Substantia nigra (tissue), 51 donors: ENCODE measurements at places on chromosomes 1 and 21.
A peak's percentile ranks its signal among the peaks of the same experiment; 100 is the strongest.

DNA sequence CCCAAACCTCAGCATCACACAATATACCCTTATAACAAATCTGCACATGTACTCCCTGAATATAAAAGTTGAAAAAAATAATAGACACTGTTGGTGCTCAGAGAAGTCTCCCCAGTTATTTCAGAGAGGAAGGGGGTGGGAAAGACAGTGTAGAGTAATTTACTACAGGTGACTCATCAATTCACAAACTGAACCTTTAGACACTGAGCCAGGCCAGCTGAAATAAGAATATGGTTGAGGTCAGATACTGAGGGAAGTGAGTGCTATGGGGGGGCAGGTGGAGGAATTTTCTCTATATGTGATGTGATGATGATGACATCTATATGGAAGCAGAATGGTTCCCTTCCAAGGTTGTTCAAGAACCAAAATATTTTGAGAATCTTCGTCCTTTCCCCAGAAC, 50.1 kb downstream of the MRPL39 start:
- no peak for DNase-seq

GRCh38 chr1:163106364-163106987, 37.3 kb downstream of the RGS4 start:
- no peak for DNase-seq

GRCh38 chr21:15604413-15604812, 125.4 kb upstream of the USP25 start:
- DNase-seq: no peak

DNA sequence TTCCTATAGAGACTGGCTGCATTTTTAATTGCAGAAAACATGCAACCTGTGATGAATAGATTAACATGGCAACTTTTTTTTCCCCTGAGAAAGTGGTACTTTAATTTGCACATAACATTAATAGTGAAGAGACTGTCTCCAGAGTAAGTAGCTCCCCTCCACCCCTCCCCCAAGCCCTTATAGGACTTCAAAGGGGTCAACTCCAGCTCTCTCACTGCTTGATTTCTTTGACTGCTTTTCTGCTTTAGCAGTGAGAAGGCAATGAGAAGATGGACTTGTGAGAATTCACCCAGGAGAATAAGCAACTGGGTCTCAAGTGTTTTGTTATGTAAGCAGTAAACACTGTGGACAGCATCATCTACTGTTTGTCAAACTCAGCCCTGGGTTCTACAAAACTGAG, 355.0 kb downstream of the CAMTA1 start:
- no peak for DNase-seq

DNA sequence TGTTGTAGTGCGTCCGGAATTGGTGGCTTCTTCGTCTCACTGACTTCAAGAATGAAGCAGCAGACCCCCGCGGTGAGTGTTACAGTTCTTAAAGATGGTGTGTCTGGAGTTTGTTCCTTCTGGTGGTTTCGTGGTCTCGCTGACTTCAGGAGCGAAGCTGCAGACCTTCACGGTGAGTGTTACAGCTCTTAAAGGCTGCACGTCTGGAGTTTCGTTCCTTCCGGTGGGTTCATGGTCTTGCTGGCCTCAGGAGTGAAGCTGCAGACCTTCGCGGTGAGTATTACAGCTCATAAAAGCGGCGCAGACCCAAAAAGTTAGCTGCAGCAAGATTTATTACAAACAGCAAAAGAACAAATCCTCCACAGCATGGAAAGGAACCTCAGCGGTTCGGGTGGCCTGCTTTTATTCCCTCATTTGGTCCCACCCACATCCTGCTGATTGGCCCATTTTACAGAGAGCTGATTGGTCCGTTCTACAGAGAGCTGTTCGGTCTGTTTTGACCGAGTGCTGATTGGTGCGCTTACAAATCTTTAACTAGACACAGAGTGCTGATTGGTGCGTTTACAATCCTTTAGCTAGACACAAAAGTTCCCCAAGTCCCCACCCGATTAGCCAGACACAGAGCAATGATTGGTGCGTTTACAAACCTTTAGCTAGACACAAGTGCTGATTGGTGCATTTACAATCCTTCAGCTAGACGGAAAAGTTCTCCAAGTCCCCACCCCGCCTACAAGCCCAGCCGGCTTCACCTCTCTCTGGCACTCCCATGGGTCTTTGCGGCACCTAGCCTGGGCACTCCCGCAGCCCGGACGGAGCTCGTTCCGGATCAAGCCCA, 49.6 kb upstream of the KRTAP19-8 start:
- no peak for DNase-seq

- no peak for DNase-seq
Observed at GRCh38 chr1:34363447-34363846, 186.7 kb downstream of the C1orf94 start.

GRCh38 chr1:180533266-180533987, 25.3 kb upstream of the OVAAL start:
- DNase-seq: peak; percentile 3

GRCh38 chr21:29821230-29821629, 118.6 kb downstream of the GRIK1 start:
- no peak for DNase-seq

GRCh38 chr1:115135681-115136080, 46.4 kb upstream of the TSPAN2 start:
- no peak for DNase-seq

DNA sequence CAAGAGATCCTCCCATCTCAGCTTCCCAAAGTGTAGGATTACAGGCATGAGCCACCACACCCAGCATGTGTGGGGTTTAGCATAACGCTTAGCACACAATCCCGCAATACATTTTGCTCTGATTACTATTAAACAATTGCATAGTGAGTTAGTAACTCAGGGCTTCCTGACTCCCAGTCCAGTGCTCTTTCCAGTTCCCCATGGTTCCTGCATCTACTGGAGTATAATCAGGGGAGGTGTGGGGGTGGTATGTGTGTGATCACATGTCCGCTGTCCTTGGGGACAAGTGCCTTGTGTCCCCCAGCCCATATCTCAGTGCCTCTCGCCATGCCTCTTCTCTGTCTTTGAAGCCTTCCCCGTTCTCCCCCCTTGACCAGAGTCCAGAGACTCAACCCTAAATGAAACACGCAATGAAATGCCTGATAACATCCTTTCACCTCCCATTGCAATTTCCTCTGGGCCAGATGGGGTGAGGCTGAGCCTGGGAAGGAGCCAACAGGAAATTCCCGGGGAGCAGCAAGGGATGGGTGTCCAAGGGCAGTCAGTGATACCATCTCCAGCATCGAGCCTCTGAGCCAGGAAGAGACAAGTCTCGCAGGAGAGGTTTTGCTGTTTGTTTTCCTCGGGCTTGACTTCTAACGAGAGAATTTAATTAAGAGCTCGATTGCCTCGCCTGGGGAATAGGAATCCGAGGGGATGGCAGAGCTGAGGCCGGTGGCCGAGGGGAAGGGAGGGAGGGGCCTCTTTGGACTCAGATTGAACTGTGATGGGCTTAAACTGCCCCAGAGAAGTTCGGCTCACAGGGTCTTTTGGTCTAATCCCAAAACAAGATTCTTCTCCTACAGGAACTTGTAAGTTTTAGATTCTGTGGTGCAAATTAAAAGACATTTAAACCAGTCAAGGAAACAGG, 7.7 kb upstream of the HTR1D start:
- DNase-seq: no peak

GRCh38 chr1:29249170-29249691, 12.9 kb downstream of the PTPRU start:
- DNase-seq: no peak

GRCh38 chr1:17549384-17549783, 9.9 kb downstream of the ARHGEF10L start:
- DNase-seq: no peak

DNA sequence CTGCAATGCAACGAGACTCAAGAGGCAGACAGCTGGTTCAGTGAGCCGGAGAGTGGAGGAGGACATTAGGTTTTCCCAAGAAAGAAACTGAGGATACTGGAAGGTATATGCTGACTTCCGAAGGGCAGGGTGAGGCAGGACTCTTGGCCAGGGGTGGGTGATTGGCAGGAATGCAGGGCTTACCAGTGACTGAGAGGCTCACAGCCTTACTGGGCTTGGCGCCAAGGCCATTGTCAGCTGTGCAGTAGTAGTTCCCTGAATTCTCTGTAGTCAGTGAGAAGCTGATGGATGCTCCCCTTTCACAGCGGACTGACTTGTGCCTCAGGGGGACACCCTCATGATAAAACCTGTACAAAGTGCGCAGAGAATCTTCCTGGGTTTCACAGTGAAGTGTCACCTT, 9.6 kb downstream of the FCRL5 start:
- no peak for DNase-seq

GRCh38 chr1:54227091-54227602, 27.2 kb downstream of the MRPL37 start:
- no peak for DNase-seq

DNA sequence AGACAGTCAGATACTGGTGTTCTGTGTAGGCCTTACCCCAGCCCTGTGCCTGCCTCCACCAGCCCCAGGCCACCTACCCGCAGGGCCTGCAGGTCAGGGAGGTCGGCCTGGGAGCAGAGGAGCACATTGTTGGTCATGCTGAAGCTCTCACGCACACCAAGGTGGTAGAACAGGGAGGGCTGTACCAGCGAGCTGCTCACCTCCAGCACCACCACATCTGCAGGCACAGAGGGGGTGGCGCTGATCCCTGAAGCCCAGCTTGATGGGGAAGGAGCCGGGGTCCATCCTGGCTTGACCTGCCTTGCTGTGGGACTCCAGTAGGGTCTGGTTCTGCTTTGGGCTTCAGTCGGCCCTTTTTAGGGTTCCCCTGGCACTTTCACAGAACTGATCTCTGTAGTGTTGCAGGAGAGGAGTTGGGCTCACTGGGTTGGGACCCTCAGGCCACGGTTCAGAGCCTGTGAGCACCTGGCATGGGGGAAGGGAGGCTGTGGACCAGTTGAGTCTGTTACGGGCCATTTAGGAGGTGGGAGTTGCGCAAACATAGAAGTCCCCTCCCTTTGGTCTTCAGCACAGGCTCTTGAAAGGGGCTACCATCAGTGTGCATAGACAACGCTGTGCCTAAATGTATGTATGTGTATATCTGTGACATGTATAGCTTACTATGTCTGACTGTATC, 1.9 kb downstream of the MAP3K6 start:
- DNase-seq: no peak

- no peak for DNase-seq
Observed at GRCh38 chr1:69991644-69992043, 213.7 kb downstream of the LRRC40 start.

- no peak for DNase-seq
Observed at GRCh38 chr1:236281198-236281653, 532 bp downstream of the ERO1B start.

DNA sequence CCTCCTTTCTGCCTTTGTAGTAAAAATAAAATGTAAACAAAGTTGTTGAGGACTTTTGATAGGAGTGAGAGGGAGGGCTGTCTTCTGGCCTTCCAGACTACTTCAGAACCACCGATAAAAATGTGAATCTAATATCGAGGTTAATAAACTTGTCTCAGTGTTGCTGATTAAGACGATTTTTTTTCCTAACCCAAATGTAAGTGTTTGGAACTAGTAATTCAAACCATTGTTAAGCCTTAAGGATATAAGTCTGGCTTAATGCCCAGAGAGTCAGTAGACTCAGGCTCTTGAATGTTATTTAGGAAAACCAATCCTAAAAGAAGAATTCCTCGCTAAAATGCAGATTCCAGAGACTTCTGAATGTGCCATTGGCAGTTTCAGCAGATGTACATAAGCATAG, 356.9 kb downstream of the SIPA1L2 start:
- no peak for DNase-seq

- DNase-seq: no peak
Observed at GRCh38 chr1:154619181-154619948, 11.4 kb upstream of the ADAR start.

GRCh38 chr21:42646076-42646825, 7.2 kb upstream of the PDE9A start:
- DNase-seq: no peak

DNA sequence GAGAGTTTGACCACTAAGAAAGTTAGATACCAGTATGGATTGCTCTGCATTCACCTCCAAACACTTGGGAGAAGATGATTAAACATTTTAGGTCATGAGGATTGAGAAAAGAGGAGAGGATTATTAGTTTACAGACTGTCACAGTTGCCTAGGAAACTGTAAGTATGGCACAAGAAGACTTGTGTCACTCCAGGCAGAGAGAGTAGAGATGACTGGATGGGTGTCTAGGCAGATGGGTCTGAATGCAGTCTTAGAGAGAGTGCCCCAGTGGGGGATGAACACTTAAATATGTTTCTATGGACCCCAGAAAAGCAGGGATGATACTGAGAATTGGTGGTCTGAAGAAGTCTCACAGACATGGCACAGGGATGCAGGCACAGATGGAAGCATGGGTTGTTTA, 477.6 kb upstream of the B3GALT2 start:
- no peak for DNase-seq

- no peak for DNase-seq
Observed at GRCh38 chr1:69595486-69595885, 27.8 kb downstream of the LRRC7 start.

GRCh38 chr1:7783178-7783711, 846 bp upstream of the PER3 start:
- DNase-seq: peak; percentile 45

DNA sequence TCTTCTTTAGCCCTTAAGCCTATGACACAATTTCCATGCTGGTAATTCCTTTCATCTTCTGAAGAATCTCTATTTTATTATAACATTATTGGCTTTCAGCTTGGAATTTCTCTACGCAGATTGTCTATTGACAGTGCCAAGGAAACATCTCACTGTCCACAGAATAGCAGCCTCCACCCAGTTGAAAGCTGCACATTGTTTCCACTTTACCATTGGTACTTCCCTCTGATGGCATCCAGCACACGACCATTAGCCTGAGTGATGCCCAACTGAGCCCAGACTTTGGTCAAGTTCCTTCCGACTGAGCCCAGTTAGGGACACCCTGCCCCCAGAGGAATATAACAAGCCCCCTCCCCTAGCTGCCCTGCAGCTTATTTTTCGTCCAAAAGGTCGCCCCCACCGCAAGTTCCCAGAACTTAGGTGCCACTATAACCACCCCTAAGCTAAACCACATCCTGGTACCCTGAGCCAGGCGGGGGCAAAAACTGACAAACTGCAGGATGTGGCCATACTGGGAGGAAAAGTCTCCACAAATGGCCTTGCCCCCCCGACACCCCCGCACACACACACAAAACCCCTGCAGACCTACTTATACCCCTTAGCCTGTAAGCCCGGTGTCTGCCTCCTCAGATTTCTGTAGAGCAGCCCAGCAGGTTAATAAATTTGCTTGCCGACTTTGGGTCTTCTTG, 13.2 kb downstream of the GBP5 start:
- DNase-seq: no peak

- DNase-seq: peak; percentile 48
Observed at GRCh38 chr1:165257969-165258459, 98.5 kb downstream of the LMX1A start.

GRCh38 chr21:26140164-26140579, 30.4 kb downstream of the APP start:
- DNase-seq: no peak
